ENCODE measurements at places on chromosomes 7 and 10.

DNA sequence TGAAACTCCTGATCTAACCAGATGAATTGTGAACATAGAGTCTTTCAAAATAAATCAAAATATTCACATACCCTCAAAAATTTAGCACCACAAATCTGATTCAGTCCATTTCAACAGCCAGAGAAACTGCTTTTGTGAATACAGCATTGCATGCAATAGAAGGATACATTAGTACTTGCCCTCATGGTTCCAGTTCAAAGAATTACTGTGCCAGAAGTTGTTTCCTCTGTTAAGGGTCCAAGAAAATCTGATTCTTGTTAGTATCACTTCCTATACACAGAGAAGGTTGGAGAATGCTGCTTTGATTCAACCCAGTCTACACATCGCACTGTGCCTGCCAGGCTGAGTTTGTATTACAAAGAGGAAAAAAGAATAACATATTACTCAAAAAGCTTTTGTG is 115.6 kb downstream of the TFEC start:
- no peak for DNase-seq

DNA sequence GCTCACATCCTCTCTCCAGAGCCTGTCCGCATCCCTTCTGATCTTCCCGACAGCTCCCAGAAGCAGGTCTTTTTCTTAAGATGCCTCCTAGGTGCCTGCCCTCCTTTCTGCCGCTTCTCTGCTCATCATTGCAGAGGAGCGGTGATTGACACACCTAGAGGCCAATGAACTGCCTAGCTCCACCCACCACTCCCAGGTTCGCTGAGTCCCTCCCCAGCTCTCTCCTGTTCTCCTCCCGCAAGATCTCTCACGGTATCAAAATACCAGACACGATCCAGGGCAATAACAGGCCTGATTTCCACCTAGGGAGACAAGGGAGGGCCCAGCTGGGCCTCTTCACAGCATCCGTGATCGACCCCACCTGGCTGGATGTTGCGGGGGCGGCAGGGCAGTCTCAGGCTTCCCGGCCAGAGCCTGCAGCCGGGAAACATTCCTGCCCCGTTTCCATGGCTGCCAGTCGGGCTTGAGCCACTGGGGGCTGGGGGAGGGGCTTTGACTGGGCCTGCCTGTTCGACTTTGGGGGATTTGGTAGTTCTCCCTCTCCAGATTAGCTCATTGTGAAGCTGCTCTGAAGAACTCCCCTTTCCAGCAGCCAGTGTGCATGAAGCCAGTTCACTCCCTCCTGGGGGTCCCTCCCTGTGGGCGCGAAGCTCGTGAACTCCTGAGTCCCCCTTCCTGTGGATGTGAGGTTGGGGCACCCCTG is 373.5 kb downstream of the RPS24 start:
- DNase-seq, result peak; percentile 88

DNA sequence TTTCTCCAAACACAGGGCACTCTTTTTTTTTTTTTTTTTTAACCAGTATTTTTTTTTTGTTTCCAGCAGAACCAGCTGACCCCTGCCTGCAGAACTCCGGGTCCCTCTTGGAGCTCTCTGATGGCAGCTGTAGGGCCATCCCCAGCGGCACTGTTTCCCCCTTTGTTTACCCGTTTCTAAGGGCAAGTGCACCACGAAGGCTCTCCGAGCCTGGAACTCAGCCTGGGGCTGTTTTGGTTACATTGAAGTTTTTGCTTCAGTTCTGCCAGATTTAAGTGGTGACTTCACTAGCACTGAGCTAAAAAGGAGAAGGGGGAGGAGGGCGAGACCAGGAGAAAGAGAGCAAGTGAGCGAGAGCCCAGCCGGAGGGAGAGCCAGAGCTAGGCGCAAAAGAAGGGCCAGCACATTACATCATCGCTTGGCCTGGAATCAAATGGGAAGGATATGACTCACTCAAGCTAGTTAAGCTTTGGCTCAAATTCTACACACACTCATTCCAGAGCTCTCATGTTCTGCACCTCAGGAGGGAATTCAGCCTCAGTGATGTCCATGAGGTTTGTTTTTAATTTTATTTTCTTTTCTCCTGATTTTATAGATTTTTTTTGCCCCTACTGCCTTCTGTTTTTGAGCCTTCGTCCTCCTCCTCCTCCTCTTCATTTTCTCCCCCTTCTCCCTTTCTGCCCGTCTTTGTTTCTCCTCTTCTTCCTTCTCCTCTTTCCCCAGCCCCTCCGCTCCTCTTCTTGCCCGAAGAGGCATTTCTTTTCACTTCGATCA is 272.3 kb downstream of the TRIL start:
- DNase-seq, result peak; percentile 88

GRCh38 chr10:29598851-29599311 is 35.9 kb downstream of the SVIL start:
- no peak for DNase-seq

DNA sequence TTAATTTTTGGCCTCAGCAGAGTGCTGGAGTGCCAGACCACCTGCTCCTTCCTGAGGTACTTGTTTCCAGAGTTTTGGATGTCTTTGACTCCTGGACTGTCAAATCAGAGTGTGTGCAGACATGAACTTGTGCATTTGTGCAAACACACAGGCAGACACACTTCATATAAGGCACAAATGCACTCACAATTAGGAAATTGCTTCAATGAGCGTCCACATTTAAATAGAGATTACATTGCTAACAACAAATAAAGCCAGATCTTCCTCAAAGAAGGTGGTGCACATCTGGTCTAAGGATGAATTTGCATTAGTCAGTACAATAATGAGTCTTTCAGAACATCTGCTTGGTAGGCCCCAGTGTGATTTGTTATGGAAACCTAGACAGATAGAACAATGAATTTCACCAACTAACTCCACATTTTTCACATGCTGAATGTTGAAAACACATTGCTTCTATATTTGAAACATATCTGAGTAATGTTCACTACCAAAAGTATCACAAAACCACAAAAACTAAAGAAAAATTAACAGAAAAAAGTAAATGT is 266.7 kb upstream of the INHBA start:
- DNase-seq, result no peak

Data from breast epithelium (tissue), 4 donors.